Peyer's patch (tissue), 4 donors: ENCODE measurements at places on chromosomes 6 and 20. TPM values are rescaled to one million over a fixed set of nuclear protein-coding genes. Genes with fewer than 3 reads are reported as not detected.

TRMT6 gene
- 5.6 TPM for total RNA-seq

DNA sequence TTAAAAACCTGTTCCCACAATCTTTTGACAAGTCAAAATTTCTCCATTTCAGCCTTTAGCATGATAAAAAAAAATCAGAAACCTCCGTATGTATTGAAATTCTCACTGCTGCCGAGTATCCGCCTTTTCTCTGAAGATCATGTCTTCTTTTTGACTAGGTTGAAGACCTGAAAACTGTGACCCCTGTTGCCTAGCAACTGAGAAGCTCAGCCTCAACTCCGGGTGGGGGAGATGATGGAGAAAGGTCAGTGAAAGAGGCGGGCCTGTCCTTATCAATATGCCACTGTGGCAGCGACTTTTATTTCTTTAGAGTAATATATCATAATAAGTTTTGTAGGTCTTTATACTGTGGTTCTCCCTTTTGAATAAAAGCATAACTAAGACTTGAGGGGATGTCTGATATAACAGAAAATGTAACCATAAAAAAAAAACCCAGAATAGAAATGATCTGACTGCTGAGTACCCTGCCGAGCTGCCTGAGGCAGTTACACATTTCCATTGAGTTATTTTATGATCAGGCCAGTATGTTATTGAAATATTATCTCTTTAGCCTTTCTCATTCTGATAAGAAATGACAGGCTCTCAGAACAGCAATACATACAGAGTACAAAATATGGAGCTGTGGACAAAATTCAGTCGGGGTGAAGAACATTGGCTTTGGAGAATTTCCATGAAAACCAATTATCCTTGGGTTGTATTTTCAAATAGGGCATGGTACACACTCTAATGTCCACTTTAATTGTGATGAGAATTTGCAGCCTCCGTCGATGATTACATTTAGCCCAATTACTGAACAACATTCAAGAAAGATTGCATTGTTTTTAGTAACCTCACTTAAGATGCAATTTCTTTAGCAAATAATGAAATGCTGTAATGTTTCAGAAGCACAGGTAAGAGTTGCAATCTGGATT is 136.7 kb upstream of the EEF1E1 start:
- no peak for DNase-seq

OCSTAMP gene
- not detected for total RNA-seq

DSP gene
- 163 TPM for total RNA-seq

GRCh38 chr20:39289316-39289715 is 327.2 kb downstream of the DHX35 start:
- DNase-seq: peak; percentile 54

GMNN gene
- total RNA-seq: 14.0 TPM

- DNase-seq: no peak
These were observed 85.4 kb downstream of the CD83 start for GRCh38 chr6:14202947-14203346.

GRCh38 chr6:156700440-156701057 is 76.6 kb upstream of the ARID1B start:
- no peak for DNase-seq

PPDPF gene
- 94.1 TPM for total RNA-seq

BMP2 gene
- 29.4 TPM for total RNA-seq

DNA sequence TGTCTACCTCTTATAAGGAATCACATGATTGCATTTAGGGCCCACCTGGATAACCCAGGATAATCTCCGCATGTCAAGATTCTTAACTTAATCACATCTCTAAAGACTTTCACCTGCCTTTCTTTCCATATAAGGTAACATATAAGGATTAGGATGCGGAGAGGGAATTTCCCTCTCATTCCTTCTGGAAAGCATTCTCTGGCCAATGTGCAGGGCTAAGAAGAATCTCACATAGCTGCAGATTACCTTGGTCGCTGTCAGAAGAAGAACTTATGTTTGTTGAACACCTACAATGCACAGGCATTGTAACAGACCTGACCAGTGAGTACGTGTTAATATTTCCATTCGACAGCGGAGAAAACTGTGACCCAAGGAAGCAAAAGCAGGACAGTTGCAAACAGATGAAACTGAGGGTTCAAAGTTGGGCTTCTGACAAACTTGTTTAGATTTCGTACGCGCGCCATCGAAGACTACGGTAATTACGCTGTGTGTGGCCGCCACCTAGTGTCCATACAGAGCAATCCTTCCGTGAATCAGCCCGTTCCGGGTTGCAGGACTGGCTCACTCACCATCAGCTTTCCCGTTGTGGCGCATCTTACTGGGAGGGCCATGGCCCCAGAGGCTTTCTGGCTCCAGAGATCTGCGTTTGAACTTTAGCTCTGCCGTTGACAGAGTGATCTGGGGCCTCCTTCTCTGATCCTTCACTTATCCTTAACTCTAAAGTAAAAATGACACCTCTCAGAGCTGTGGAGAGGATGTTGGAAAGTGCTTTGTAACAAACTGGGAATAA is 9.5 kb downstream of the C20orf202 start:
- DNase-seq: peak; percentile 87

CFAP206 gene
- not detected for total RNA-seq

CFAP61 gene
- not detected for total RNA-seq
